Spinal cord (tissue), 10 donors: ENCODE measurements at places on chromosomes 12 and 14.

DNA sequence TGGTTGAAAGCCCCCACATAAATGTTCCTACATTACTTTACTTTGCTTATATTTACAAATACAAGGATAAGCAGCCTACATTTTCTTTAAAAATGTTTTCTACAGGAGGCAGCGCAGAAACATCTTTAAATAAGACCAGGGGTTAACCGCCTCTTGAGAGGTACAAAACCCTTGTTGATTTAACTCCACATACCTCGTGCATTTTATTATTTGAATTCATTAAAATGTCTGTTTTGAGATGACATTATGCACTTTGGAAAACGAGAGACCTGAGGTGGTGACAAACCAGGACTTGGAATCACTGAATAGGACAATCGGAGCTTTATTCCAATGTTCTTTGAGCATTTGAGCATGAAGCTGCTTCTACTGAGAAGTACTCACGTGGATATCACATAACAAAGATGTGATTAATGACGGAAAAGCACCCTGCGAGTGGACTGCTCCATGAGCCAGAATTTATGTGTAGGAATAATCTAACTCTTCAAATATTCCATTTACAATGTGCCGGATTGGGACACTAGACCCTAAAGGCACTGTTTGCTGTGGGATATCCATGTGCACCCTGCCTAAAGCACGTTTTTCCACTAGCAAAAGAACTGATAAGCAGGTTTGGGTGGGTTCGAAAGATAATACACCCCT lies 746 bp upstream of the DUSP16 start:
- no peak for DNase-seq

DNA sequence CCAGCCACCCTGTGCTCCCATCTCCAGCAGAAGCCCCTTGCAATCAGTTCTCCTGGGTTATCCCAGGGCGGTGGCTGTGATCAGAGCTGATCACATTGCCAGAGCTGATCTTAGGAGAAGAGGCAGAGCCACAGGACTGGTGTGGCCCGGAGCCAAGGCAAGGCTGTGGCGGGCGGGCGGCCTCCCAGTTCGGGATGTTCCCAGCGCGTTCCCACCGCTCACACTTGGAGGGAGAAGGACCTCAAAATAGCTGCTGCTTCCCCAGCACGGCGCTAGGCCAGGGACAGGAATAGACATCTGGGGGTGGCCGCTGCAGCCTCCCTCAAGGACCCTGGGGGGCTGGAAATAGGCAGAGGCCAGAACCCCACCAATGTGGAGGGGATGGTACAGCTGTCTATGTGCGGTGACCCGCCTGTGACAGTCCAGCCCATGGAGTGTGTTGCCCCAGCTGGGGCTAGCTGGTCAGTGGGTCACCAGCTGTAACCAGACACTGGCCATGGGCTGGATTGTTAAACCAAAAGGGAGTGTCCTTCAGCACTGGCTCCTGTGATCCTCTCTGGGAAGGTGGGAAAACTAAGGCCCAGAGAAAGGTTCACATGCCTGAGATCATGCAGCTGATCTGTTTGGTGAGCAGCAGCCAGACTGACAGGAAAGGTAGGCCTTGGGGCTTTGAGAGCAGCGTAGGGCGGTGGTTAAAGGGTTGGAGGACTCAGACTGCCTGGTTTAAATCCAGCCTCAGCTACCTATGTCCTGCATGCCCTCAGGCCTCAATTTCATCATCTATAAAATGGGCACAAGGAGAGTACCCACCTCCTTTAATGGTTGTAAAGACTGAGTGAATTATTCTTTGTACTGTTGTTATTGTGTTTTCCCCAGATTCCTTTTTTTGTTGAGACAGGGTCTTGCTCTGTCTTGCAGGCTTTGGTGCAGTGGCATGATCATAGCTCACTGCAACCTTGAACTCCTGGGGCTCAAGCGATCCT lies 8.0 kb upstream of the POP5 start:
- no peak for DNase-seq

GRCh38 chr14:94309721-94310120 lies 13.4 kb downstream of the SERPINA6 start:
- DNase-seq: no peak

DNA sequence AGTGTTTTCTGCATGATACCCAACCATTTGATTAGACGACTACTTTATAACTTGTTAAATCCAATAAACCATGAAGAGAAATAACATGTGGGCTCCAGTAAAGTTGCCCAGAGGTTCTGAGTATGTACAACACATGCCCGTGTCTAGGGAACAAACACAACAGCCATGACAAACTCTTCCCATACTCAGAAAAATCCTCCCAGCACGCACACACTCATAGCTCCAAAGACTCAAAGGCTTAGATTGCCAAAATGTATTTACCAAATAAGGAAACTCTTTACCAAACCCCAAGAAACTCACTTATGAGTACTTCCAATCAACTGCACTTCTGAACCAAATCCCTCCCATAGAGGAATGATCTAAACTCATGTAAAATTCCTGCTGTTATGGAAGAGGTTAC lies 17.3 kb downstream of the SART3 start:
- DNase-seq: no peak

- peak; percentile 46 for DNase-seq
These were observed 4.3 kb downstream of the RTL1 start for GRCh38 chr14:100898935-100899883.

GRCh38 chr14:105299654-105300541 lies 903 bp downstream of the BRF1 start:
- DNase-seq: no peak

DNA sequence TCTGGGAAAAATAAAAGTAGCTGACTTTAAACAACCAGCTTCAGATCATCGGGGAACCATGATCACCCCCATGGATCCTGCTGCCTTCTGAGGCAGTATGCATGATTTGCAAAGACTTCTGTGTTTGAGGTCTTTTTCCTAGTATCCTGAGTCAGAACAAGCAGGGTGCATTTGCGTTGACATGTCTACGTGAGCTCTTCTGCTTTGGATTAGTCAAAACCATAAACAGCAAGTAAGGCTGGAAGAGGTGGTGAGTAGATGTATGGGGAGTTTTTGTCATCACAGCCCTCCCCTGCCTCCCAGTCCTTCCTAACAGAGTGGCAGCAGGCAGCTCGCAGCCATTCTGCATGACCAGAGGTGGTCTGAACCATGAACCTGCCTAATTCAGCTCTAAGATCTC lies 24.1 kb downstream of the PLEKHG7 start:
- no peak for DNase-seq

DNA sequence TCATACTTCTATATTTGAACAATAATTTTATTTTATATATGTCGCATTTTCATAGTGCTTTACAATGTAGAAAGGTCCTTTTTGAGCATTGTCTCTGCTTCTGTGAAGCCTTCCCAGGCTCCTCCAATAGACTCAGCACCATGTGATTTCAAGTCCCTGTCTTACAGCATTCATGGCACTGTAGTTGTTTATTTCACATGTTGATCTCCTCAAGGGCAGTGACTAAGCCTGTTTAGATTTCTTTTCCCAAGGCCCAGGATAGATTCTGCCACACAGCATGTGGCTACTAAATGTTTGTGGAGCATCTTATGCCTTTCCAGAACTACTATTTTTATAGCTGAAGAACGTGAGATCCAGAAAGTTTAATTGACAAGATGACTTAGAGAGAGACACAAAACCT lies 391.7 kb downstream of the TMEM117 start:
- peak; percentile 7 for DNase-seq

GRCh38 chr12:83656004-83656403 lies 969.3 kb downstream of the TMTC2 start:
- DNase-seq: no peak

GRCh38 chr12:40194846-40195245 lies 30.0 kb upstream of the LRRK2 start:
- no peak for DNase-seq

GRCh38 chr12:105555556-105556295 lies 225.2 kb downstream of the C12orf75 start:
- no peak for DNase-seq

GRCh38 chr14:99604766-99605298 lies 825 bp upstream of the CCDC85C start:
- DNase-seq: no peak

GRCh38 chr12:132154341-132154761 lies 10.1 kb downstream of the NOC4L start:
- DNase-seq: no peak

DNA sequence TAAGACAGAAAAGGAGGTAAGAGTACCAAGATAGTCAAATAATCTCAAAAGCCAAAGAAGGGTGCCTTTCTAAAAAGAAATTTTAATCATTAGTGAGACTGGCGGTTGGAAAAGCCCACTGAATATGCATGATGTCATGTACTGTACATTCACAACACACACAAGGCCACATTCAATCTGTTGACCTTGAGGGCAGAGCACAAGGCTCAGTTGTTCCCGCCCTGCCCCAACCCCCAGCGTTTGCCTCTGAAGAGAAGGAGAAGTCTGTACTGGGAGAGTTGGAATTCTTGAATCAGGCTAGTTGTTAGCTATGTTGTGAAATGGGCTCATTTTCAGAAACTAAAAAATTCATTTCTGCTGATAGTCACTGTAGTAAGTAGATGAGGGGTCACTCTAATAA lies 50.2 kb upstream of the NID2 start:
- peak; percentile 22 for DNase-seq

- no peak for DNase-seq
These were observed 56.1 kb upstream of the DDX11 start for GRCh38 chr12:31017535-31017934.

DNA sequence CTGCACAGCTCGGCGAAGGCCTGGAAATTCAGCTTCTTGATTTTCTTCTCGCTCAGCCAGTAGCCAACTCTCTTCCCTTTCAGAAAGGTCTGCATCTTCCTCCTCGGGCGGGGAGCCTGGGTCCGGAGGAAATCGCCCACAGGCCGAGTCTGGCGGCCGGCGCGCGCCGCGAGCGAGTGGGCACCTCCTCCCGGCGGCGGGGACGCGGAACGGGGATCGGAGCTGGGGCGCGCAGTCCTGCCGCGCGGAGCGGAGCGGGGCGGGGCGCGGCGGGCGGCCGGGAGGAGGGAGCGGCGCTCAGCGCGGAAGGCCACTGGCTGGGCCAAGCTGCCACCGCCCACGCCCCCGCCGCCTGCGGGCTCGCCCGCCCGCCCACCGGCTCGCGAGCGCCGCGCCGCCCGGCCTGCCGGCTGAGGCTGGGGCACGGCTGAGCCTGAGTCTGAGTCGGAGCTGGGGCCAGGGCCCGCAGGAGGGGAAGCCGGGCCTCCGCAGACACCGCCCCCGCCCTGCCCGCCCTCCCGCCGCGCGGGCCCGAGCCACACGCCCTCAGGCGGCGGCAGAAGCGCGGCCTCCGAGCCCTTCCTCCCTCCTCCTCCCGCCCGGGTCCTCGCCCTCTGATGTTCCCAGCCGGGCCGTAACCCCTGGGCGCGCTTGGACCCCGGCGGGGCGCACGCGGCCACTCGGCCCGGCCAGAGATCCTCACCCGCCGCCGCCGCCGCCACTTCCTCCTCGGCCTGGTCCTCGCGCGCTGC lies 480 bp downstream of the ITPK1 start:
- peak; percentile 96 for DNase-seq

DNA sequence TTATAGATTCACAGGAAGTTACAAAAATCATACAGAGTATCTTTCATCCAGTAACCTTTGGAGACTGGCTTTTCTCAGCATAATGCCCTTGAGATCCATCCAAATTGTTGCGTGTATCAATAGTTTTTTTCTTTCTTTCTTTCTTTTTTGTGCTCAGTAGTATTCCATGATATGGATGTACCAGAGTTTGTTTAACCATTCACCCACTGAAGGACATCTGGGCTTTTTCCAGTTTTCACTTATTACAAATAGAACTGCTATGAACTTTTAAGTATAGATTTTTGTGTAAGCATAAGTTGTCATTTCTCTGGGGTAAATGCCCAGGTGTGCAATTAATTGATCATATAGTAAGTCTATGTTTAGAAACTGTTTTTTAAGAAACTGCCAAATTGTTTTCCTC lies 79.4 kb downstream of the FBXL14 start:
- no peak for DNase-seq

- no peak for DNase-seq
These were observed 60.5 kb downstream of the ACTN1 start for GRCh38 chr14:68918612-68919011.

GRCh38 chr14:23567186-23568020 lies at the start of gene AP1G2:
Gene AP1G2, minus strand, starts transcription at chr14:23567791. Its CDS starts 477 bp downstream, at chr14:23567314.
- DNase-seq: peak; percentile 76

- DNase-seq: no peak
These were observed 19.5 kb upstream of the SERPINA1 start for GRCh38 chr14:94407906-94408305.

DNA sequence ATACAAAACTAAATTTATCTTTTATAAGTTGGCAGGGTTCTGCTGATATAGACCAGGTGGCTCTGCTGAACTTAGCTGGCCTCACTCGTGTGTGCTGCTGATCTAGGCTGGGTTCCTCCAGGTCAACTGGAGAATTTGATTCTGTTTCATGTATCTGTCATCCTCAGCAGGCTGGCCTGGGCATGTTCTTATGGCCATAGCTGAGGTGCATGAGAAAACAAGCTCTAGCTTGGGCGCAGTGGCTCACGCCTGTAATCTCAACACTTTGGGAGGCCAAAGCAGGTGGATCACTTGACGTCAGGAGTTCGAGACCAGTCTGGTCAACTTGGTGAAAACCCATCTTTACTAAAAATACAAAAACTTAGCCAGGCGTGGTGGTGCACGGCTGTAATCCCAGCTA lies 24.3 kb upstream of the BCL2L14 start:
- no peak for DNase-seq

- DNase-seq: no peak
These were observed 233.3 kb downstream of the CACNA1C start for GRCh38 chr12:2286047-2286446.

DNA sequence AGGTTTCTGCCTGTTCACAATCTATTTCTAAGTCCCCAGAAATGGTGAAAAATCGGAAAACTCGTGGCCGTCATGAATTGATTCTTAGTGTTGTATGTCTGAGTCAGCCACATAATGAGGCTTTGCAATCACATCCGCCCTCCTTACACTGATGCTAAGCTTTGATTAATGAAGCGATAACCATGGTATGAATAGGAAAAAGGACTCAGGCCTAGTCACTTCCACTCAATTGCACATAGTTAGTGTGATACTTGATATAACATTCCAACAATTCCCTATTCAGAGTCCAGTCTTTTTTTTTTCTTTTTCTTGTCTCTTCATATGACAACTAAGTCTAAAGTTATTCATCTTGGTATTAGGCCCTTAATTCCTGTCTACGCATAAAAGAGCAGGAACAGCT lies 1231.0 kb downstream of the VRK1 start:
- DNase-seq: no peak

DNA sequence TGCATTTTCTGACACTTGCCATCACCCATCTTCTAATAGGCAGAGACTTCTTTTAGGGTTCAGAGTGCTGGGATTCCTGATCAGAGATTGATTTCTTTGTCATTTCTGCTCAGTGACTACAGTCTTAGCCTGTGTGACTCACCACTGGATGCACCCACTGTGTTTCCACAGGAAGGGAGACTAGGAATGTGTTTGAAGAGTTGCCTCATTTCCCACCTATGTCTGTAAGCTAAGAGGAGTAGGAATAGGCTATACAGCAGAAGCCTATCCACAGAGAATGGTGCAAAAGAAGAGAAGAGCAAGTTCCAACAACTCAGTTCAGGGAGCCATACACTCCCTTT lies 60.2 kb upstream of the ACTN1 start:
- no peak for DNase-seq

GRCh38 chr12:92762773-92763172 lies 60.0 kb downstream of the PLEKHG7 start:
- no peak for DNase-seq
